ENCODE measurements at places on chromosomes 1 and 21. TPM values are rescaled to one million over a fixed set of nuclear protein-coding genes. Genes with fewer than 3 reads are reported as not detected.

The CLIC6 gene
- total RNA-seq = 0.04 TPM

The MYBPHL gene
- total RNA-seq = 1.1 TPM

The KPRP gene
- 0.78 TPM for total RNA-seq

The MOB3C gene
- total RNA-seq = 11.2 TPM

The DPT gene
- total RNA-seq = not detected

The CHIA gene
- total RNA-seq = not detected

The RUNX3 gene
- total RNA-seq = not detected

The ZNF670 gene
- 4.5 TPM for total RNA-seq

The TRABD2B gene
- 0.25 TPM for total RNA-seq

The NR0B2 gene
- not detected for total RNA-seq

The NHLH1 gene
- 0.04 TPM for total RNA-seq

The MX2 gene
- 43.2 TPM for total RNA-seq

The TACSTD2 gene
- total RNA-seq = 103 TPM

The MAN1C1 gene
- total RNA-seq = 0.07 TPM

The TSPEAR gene
- not detected for total RNA-seq

The USH2A gene
- not detected for total RNA-seq

The KDF1 gene
- total RNA-seq = 32.8 TPM

The UBASH3A gene
- total RNA-seq = not detected

The LEFTY1 gene
- not detected for total RNA-seq

The S100A2 gene
- 22,376 TPM for total RNA-seq

The ATAD3A gene
- total RNA-seq = 59.5 TPM

The CIART gene
- 6.2 TPM for total RNA-seq

The ST3GAL3 gene
- 12.4 TPM for total RNA-seq

The ADCY10 gene
- 0.14 TPM for total RNA-seq

The TMEM200B gene
- total RNA-seq = 8.7 TPM

The LCE4A gene
- total RNA-seq = not detected

The CFAP74 gene
- total RNA-seq = 0.07 TPM

The BTBD8 gene
- total RNA-seq = 1.4 TPM

The CDC42BPA gene
- total RNA-seq = 16.4 TPM
